ENCODE measurements at places on chromosomes 2 and 18.

DNA sequence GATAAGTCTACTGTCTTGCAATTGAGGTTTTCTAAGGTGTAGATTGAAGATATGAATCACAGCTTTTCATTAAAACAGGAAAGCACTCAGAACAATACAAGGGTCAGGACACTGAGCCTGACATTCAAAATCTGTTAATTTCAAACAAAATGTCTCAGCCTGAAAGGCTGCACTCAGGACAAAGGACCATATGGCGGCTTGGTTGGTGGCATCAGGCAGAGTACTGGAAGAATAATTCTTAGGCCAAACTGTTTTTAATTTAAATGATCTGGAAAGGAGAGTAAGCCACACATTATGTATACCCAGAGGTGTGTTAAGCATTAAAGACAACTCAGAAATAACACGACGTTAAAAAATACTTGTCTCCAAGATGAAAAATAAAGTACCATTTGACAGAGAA lies 85.9 kb downstream of the SKA1 start:
- DNase-seq, result no peak

DNA sequence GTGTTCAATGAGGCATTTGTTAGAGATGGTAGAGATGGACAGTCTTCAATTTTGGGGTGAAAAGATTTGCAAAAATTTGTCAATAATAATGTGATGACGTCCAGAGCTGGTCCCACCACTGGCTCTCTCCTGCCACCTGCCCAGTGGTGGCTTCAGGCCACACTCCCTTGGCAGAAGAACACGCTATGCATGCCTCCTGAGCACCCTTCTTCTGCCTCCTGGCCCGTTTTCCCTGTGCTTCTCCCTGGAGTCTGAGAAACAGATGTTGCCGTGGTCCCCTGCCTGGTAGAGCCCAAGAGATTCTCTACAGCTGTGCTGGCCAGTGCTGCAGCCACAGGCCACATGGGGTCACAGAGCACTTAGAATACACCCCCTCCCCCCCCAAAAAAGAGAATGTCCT lies 33.6 kb downstream of the INPP5D start:
- DNase-seq, result no peak

DNA sequence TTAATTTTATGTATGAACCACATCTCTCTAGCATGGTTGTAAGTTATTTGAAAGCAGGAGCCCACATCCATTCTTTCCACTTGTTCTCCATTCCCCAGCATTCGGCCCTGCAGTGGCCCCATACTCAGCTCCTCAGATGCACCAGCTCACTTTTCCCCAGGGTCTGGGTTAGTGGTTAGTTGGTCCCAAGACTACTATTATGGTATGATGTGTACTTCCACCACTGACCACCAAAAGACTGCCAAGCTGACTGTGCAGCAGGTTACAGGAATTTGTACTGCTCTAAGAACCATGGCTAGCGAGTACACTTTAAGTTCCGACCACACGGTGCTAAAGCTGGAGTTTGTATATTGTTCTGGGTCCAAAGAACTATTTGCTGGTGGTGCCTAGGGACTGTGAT lies 413.6 kb upstream of the TCF4 start:
- DNase-seq, result no peak

DNA sequence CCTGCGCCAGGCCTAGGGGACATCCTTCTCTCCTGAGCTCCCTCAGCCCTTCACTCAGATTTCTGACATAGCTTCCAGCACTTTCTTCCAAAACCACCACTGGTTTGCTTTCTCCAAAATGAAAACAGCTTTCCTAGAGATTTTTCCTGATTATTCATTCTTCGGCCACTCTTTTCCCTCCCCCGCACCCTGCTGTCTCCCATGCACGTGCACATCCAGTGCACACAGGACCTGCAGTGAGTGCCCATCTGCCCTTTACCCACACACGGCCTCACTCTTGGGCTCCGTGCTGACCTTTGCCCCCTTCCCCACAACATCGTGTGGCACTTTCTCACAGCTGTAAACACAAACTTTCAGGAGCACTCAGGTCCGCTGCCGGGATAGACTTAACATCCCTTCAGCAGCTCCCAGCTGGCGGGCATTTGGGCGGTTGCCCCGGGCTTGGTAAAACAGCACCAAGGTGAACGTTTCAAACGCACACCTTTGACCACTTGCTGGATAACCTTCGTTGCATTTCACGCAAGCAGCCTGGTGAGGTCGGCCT lies 25.8 kb downstream of the KIF1A start:
- DNase-seq, result no peak

DNA sequence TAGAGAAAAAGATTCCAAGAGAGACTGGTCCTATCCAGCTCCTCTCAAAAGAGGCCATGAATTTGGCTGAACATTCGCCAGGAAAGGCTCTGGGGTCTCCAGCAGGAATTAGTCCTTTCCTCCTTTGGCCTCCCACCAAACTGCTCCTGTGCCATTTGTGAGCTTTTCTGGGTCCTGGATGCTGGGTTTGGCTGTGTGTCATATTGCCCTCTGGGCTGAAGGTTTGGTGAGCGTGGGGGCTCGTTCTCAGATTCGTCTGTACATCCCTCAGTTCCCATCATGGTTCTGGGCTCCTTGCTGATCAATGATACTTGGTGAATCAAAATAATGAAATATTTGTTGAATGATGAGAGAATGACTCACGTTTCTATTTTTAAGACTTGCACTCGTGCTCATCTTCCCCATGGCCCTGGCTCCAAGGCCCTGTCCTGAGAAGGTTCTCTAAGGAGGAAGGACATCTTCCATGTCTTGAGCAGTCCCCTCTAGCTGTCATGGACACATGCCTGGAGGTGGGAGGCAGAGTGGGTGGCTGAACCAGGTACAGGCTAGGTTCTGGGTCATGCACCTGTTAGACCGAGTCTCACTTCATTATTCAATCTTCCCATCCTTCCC lies 47.8 kb upstream of the RHOB start:
- no peak for DNase-seq

GRCh38 chr2:239905884-239906654 lies 119.1 kb downstream of the NDUFA10 start:
- DNase-seq, result no peak

DNA sequence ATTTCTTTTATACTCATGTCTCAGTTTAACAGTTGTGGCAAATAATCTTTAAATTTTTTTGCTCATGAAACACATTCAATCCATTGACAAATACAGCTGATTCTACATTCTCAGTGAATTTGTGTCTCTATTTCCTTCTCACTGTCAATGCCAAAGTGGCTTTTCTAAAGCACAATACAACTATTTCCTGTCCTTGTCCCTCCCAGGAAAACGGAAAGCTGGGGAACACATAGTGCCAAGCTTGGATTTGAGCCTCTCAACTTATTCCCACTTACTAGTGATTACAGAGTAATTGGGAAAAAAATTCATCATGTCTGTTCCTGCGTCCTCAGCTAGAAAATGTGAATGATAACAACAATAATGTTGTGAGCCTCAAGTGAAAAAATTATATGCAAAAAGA lies 899.7 kb upstream of the CDH2 start:
- no peak for DNase-seq

GRCh38 chr2:238727585-238728329 lies 120.1 kb upstream of the TWIST2 start:
- no peak for DNase-seq

DNA sequence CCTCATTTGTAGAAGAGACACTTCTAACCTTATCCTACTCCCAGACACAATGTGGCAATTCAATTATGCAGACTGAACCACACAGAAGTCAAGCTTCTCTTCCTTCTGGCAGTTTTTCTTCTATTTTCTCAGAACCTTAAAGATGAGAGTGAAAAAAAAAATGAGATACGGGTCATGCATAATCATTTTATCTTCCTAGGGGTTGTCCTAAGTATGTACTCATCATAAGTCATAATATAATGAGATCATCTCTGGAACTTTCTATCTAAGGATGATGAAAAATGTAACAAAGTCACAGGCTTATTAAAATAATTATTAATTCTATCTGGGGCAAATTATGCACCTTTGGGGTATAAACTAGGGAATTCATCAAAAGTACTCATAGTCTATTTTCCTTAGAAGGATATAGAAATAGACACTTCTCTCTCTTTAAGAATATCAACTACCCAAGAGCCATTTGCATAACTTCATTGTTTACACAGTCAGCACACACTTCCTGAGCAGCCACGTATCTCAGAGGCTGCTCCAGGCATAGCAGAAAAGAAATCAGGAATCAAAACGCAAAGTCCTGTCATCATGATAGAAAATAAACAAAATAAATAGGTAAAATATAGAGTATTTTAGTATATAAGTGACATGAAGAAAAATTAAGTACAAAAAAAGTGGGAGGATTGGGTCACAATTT lies 345.9 kb upstream of the SPHKAP start:
- no peak for DNase-seq

DNA sequence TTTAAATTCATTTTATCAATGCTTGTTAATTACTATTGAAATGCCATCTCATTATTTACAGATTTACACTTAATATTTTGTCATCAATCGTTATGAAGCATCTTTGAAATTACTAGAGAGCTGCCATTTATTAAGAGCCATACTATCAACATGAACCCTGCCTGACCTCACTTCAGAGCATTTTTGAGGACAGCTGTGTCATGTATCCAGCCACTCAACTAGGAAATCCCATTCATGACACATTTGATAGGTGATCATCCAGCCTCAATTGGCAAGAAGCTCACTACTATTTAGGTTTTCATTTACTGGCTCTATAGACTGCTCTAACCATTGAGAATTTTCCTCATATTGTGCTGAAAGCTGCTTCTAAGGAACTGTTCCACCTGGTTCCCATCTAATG lies 40.6 kb upstream of the TLK1 start:
- no peak for DNase-seq

GRCh38 chr18:32545631-32546030 lies 74.9 kb upstream of the GAREM1 start:
- DNase-seq, result no peak

- peak; percentile 96 for DNase-seq
Observed at GRCh38 chr2:50448556-50448955, 583.4 kb downstream of the NRXN1 start.

GRCh38 chr18:38933322-38933721 lies 1367.7 kb upstream of the CELF4 start:
- no peak for DNase-seq

DNA sequence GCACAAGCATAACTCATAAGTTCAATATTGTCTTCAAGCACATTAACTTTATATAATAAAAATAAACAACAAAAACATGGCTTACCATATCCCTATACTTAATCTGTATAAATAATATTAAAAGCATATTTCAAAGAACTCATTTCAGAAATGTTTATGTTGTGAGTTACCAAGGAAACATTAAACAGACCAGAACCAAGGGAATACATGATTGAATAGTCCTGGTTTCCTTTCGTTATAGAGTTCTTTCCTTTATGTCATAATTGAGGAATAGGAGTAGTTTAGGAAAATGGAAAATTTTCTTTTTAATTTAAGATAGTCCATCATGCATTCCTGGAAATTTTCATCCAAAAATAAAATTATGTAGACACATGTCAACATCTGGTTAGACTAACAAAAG lies 343.0 kb downstream of the ERBB4 start:
- DNase-seq, result no peak

Data from NCI-H2081 treated with DMSO at 0.1 percent for 48 hours (cell line).